Activated CD8-positive, alpha-beta memory T cell treated with anti-CD3 and anti-CD28 coated beads, Interleukin-2, amount 10 ng/mL, durations not matched to agents 7 days and 5 days (primary cell): ENCODE measurements at places on chromosomes 12 and 14.

DNA sequence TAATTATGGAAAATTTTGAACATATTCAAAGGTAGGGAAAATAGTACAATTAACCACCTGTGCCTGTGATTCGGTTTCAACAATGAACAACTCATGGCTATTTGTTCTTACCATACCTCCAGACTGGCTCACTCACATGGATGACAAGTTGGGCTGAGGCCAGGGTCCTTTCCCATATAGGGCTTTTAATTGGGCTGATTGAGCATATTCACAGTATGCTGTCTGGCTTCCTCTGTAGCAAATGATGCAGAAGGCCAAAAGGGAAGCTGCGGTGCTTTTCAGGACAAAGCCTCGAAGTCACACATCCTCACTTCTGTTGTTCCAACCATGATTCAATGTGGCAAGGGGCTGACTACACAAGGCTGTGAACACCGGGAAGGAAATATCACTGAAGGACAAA, 297.5 kb upstream of the SLC16A7 start:
- no peak for DNase-seq

DNA sequence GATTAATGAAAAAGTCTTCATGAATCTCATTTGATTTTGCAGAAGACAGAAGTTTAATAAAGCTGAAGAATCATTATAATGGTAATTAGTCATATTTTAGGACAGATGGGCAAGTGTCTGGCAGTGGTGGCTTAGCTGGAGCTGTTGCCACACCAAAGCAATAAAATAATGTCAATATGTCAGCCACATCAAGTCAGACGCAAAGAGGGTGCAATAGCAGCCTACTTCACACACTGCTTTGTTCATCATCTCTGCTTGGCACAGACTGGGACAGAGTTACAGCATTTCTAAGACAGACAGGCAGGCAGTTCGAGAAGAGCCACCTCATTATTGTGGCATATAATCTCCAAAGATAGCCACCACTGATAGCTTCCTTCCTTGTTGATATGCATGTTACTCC, 16.9 kb upstream of the KRR1 start:
- DNase-seq = no peak

- DNase-seq = peak; percentile 83
Measured at GRCh38 chr12:131592972-131593371, 117.9 kb upstream of the SFSWAP start.

DNA sequence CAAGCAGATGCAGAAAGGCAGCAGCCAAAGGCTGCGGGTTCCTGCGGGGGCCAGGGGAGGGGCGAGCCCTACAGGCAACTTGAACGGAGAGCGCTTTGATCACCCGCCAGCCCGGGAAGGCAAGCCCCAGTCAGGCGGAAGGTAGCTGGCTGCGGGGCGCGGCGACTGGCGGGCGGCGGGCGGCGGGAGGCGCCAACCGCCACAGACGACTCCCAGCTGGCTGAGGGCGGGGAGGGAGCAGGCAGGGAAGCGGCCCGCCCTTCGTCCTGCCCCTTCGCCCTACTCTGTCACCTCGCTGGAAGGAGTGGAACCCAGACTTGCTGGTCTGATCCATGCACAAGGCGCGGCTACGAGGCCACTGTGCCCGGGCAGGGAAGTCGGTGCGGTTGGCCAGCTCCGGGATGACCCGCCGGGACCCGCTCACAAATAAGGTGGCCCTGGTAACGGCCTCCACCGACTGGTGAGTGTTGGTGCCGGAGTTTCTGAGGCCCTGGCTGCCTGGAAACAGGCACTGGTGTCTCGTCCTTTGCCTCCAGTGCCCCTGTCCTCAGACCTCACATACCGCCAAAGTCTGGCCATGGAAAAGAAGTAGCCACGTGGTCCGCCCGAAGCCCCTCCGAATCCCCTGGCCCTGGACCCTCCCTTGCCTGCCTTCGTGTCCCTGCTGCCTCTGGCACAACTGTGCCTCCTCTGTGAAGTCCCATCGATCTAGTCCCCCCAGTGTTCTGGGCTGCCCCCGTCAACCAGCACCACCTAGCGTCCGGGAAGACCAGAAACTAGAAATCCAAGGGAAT, 15.4 kb upstream of the CARMIL3 start:
- peak; percentile 80 for DNase-seq

DNA sequence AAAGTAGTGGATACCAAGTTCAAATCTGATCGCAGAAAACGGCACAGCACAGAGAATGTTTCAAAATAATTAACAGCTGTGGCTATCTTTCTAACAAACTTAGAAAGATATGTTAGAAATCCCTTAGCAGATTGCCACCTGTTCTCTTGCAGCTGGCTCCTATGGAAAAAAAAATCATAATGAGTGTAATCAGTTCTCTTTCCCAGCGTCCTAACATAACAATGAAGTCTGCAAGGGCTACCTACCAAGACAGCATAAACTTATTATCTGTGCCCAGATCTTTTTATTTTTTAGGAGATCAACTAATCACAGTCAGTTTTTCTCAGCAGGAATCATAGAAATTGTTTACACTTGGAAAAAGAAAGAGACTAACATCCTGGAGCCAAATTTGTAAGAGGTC, 358.6 kb upstream of the FOXG1 start:
- no peak for DNase-seq

DNA sequence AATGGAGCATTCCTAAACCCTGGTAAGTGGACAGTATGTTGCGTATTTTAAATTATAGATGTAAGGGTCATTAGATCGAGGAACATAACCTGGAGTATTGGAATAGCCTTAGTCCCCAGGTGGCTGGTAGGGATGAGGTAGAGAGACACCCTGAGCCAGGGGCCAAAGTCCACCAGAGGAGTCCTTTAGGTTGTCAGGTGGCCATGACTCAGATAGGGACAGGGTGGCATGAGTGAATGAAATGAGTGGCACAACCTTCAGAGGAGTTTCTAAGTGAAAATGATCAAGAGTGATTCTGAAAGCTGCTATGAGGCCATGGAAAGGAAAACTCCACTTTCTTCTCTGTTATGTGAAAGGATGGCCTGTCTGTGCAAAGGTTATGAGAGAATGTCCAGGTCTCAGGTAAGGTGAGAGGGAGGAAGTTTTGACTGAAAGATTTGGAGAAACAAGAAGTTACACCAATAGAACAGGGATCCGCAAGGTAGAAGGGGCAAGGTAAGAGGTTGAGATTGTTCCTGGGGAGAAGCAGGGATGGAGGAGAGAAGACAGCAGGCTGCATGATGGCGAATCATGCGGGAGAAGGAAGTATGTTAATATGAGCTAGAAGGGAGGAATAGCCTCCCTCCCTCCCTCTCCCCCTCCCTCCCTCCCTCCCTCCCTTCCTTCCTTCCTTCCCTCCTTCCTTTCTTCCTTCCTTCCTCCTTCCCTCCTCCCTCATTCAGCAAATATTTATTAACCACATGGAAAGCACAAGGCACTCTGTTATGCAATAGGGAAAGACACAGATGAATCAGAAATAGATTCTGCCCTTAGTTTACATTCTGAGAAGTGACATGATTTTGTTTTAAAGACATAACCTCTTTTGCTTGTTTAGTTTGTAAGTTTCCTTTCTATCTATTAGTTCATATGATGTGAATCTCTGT, 14.0 kb upstream of the RIPK3 start:
- no peak for DNase-seq

GRCh38 chr12:6233121-6233971, 33.1 kb downstream of the CD9 start:
- peak; percentile 47 for DNase-seq

- no peak for DNase-seq
Measured at GRCh38 chr12:89234324-89235114, 117.8 kb downstream of the DUSP6 start.

GRCh38 chr12:22083167-22083566, 37.1 kb downstream of the CMAS start:
- no peak for DNase-seq

DNA sequence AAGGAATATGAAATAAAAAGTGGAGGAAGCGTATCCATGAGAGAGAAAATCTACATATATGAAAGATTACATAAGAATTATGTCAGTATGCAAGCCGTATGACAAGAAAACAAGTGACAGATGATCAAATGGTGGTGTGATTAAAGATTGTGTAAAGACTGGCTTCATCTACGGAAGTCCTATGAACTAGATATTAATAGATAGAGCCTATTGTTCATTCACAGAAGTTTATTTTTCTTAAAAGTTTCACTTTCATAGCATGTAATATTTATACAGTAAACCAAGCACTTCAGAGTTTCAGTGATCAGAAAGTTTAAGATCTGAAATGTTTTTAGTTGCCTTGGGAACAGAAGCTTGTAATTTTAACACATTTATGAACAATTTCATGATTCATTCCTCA, 84.5 kb downstream of the VRK1 start:
- DNase-seq = no peak

DNA sequence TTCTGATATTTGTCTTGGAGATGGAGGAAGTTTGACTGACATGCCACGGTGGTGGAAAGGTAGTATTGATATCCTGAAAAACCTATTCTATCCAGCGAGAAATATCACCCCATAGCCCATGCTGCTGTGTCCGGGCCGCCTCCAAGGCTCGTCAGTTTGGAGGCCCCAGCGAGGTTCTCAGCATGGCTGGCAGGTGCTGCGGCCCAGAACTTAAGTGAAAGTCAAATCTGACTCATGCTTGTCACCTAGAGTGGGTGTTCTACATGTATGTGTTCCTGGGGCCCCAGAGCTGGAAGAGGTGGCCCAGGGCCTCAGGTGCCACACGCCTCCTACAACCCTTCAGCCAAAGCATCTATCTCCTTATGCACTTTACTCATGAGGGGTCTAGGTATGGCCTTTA, 92.9 kb downstream of the GCH1 start:
- DNase-seq = no peak

DNA sequence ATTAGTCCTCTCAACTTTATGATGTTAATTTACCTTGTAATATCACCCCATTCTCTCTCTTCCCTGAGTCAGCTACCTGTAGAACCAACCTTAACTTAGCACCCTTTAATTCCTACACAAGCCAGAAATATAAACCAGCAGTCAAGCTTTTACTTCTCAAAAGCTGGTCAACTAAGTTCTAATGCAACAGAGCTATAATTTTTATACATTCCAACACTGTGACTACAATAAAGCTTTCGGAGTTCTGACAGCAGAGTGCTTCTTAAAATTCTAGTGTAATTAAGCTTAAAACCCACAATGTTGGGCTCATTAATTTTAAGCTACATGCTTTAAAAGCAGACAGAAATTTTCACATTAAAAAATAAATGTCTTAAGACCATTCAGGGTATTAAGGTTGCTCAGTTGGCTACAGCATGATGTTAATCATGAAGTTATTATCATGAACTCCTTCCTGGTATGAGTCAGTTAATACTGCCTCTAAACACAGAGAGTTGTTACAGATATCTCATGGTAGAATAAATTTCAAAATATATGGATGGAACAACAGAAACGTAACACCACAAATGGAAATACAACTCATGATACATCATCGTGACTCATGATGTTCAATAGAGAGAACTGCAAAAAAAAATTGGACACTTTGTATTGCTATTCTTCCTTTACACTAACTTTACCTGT, 126.7 kb downstream of the EPS8 start:
- no peak for DNase-seq

- DNase-seq = no peak
Measured at GRCh38 chr12:117921929-117922777, 46.6 kb downstream of the KSR2 start.

DNA sequence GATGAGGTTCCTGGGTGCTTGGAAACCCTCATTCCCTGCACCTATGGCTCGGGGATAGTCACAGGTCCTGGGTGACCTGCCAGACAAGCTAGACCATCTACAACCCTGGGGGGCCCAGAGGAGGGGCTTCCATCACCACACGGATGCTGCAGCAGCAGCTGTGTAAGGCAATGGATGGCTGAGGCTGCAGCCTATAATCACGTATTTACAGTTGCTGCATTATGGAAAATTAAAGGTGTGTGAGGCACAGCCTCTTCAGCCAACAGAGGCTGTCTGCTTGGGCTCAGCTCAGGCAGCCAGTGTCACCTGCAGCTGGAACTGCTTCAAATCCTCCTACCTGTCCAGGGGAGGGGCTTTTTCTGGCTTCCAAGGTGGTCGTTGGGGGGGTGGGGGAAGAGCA, 268.1 kb downstream of the CACNA1C start:
- DNase-seq = no peak

GRCh38 chr12:24138041-24138440, 188.6 kb upstream of the SOX5 start:
- no peak for DNase-seq

DNA sequence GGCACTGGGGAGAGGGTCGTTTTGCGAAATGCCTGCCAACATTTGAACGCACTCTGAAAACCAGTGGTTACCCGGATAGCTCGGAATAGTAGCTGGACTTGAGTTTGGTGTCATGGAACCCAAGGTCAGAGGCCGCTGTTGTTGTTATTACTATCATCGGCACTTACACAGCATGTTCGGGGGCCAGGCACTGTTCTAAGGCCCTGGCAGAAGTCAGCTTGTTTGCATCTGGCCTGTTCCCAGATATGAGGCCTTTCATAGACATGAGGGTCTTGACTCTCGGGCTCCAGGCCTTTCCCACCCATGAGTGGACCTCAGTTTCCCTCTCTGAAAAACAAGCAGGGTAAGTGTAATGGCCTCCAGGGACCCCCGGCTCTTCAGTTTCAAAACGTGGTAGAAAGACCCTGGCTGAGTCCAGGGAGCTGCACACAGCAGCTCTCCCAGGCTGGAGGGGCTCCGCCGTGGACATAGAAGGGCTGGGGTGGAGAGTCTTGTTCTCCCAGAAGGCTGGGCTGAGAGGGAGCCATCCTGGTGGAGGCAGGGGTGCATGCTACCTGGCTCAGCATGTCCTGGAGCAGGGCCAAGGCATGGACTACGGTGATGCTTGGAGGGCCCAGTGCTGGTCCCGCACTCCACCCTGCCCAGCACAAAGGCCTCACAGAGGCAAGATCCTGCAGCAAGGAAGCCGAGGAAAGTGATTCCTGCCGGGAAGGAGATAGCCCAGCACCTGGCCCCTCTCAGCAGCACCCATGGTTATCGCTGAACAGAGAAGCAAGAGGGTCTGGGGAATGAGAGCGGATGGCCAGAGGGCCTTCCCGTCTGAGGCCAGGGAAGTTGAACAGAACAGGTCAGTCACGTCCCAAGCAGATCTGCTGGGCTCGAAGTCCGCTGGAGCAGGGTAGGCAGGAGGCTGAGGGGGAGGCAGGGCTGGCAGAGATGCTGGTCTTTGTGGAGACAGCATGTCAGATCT, 63.5 kb upstream of the C14orf180 start:
- peak; percentile 33 for DNase-seq

DNA sequence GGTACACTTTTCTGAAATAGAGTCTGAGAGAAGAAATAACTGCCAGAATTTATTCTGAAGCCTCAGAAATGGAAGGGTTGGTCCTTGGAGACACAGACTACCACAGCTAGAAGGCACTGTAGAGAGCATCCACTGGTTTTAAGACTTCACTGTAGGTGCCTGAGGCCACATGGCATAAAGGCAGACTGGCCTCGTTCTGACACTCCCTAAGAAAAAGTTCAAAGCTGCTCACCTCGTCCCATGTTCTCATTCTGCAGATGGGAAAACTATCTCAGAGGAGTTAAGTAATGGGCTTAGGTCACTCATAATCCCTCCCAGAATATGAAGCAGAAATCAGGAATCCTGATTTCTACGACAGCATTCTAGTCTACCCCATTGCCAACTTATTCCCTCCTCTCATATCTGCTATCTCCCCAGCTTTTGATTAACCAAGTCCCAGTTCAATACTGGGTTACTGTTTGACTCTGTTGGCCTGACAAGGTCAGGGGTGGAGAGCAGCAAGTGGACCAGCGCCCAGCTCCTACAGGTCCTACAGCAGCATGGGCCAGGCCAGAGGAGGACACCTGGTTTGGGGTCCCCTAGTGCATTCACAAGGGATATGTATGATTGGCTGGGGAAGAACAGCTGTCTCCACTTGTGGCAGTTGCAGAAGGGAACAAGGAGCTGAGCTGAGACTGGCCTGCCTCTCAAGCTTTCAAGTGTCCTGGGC, 3.7 kb downstream of the ITGA5 start:
- DNase-seq = no peak
